CD4-positive, alpha-beta memory T cell (primary cell): ENCODE measurements at places on chromosomes 5 and 9. TPM values are rescaled to one million over a fixed set of nuclear protein-coding genes. Genes with fewer than 3 reads are reported as not detected.
A peak's percentile ranks its signal among the peaks of the same experiment; 100 is the strongest.

Gene SPATA31C1
- total RNA-seq = not detected

DNA sequence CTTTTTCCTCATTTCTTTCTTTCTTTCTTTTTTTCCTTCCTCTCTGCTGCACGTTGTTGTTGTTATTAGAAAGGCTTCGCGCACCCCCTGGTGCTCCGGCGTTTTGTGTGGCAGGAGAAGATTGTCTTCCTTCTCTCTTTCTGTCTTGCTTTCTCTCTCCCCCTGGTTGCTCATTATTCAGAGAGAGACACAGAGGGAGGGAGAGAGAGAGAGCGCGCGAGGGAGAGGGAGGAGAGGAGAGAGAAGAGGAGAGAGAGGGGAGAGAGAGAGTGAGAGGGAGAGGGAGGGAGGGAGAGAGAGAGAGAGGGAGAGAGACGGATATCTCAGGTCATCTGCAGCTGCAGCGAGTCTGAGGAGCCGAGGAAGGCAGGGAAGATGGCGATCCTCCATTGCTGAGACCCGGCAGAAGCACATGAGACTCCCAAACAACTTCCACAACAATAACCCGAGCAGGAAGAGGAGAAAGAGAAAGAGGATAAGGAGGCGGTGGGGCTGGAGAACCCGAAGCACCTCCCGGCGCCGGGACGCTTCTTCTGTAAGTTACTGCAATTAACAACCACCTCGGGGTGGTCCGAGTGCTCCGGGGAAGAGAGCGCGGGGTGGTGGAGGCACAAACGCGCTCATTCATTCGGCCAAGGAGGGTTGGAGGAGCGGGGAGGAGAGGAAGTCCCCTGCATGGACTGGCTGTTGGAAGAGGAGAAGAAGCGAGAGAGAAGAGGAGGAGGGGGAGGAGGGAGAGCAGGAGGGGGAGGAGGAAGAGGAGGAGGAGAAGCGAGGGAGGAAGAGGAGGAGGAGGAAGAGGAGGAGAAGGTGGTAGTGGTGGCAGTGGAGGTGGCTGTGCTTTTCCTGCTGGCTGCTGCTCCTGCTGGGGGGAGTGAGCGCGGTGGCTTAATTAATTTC lies at the start of gene ZNF462:
Gene ZNF462 (plus strand): TSS at position 346 of the 900 bp plus-strand sequence. CDS start 60,218 bp downstream, outside the sequence.
- H3K4me1 ChIP-seq = no peaks in the 10 kb centered on the region
- no peaks in the 10 kb centered on the region for H3K36me3 ChIP-seq
- H3K27ac ChIP-seq = no peak within 1 kb of the TSS

Gene RPL37
- total RNA-seq = 2,406 TPM

GRCh38 chr9:84385386-84386040 lies 45.0 kb upstream of the SLC28A3 start:
- H3K27ac ChIP-seq = no peak overlapping the region
- H3K4me3 ChIP-seq = no peak overlapping the region
- no peaks in the 10 kb centered on the region for H3K4me1 ChIP-seq
- no peaks in the 10 kb centered on the region for H3K27me3 ChIP-seq

Gene SLCO6A1
- not detected for total RNA-seq

DNA sequence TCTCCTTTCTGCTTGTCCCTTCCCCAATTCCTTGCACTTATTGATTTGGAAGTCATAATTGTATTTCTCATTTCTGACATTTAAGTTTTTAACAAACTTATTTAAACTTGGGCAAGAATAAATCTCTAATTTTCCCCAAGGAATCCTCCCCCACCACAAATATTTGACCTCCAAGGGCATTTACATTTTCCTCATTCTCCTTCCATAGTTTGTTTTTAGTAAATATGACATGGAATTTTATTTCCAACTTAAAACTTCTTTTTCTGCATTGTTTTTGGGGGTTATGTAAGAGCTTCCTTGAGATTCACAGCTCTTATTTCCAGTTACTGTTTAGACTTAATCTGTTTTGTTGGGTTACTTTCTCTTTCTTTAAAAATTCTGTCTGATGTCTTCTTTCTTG lies 64.9 kb downstream of the ZNF618 start:
- no peak overlapping the region for H3K4me3 ChIP-seq
- H3K4me1 ChIP-seq = no peaks in the 10 kb centered on the region
- H3K36me3 ChIP-seq = no peaks in the 10 kb centered on the region
- no peak overlapping the region for H3K27ac ChIP-seq
- no peak for DNase-seq
- no peaks in the 10 kb centered on the region for H3K27me3 ChIP-seq

DNA sequence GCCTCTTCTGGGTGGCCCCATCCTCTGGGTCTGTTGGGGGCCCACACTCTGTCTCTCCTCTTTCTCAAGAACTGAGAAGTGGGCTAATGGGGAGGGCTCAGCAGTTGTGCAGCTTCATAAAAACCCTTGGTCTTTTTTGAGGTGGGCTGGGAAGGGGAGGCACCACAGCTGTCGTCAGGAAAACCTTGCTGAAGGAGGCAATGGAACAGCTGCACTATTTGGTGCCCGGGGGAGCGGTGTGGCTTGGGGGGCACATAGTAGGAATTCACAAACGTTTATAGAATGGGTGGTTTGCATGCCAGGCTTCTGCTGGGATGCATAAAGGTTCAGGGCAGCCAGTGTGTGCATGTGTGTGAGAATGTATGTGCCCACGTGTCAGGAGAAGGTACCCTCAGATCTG lies 3.2 kb upstream of the IER5L start:
- H3K27me3 ChIP-seq = no peaks in the 10 kb centered on the region
- H3K4me1 ChIP-seq = peaks cover 13% of the 10 kb centered on the region
- DNase-seq = no peak
- no peaks in the 10 kb centered on the region for H3K36me3 ChIP-seq
- no peak overlapping the region for H3K4me3 ChIP-seq
- H3K27ac ChIP-seq = no peak overlapping the region

Gene SLC6A7
- not detected for total RNA-seq

Gene BTNL9
- not detected for total RNA-seq

- no peak overlapping the region for H3K27ac ChIP-seq
- DNase-seq = no peak
- H3K4me1 ChIP-seq = no peaks in the 10 kb centered on the region
- no peak overlapping the region for H3K4me3 ChIP-seq
- H3K36me3 ChIP-seq = no peaks in the 10 kb centered on the region
Measured at GRCh38 chr5:116640236-116640635, 65.6 kb upstream of the SEMA6A start.

Gene NMUR2
- not detected for total RNA-seq

Gene ZDHHC11B
- total RNA-seq = 8.0 TPM

Gene FAM81B
- not detected for total RNA-seq

Gene CDH18
- total RNA-seq = not detected

DNA sequence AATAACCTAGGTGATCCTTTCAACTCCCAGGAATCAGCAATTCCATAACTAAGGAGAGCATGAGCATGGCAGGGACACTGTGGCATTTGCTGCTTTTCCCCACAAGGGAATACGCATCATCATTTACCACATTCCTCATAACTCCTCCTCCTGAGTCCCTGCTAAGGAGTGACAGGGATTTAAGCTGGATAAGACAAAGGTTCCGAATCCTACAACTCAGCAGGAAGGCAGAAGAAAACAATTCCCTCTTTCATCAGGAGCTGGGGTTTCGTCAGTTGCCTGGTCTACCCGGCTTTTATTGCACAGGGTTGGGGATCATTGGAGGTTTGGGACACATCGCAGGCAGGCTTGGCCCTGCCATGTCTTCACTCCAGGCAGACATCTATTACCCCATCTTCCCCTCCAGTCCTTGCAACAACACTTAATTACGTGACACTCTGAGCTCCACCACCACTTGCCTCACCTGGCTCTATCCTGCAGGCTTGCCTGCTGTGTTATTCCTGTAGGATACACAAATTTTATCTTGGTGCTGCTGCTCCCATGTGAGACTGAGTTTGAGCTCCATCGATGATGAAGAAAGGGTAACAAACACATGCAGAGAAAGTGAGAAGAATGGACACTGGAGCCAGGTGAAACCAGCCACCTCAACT lies 563.0 kb upstream of the KLF4 start:
- no peaks in the 10 kb centered on the region for H3K27me3 ChIP-seq
- no peak overlapping the region for H3K4me3 ChIP-seq
- H3K36me3 ChIP-seq = no peaks in the 10 kb centered on the region
- DNase-seq = no peak

DNA sequence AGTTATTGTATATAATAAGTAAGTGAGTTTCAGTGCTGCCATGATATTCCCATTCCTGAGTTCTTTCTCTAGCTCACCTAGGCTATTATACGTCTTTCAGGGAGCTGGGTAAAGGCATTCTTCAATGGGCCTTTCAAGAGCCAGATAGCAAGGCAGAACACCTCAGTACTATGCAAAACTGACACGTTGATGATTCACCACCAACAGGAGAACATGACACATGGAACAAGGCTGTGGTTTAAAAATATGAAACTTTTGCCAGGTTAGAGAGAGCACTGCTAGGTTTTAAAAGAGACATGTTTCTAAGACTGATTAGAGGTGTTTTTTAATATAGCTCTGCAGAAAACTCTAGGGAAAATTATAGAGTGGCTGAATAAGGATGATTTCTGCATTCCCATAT lies 95.9 kb downstream of the UGCG start:
- DNase-seq = no peak
- H3K27me3 ChIP-seq = no peaks in the 10 kb centered on the region

Gene SLC1A1
- total RNA-seq = 1.00 TPM

Gene AK8
- total RNA-seq = not detected

GRCh38 chr5:84673785-84674184 lies 289.1 kb upstream of the EDIL3 start:
- H3K4me1 ChIP-seq = no peaks in the 10 kb centered on the region
- no peaks in the 10 kb centered on the region for H3K36me3 ChIP-seq
- H3K27me3 ChIP-seq = no peaks in the 10 kb centered on the region
- H3K27ac ChIP-seq = no peak overlapping the region
- no peak for DNase-seq

- H3K4me3 ChIP-seq = no peak overlapping the region
- no peak overlapping the region for H3K27ac ChIP-seq
- H3K36me3 ChIP-seq = no peaks in the 10 kb centered on the region
- H3K4me1 ChIP-seq = no peaks in the 10 kb centered on the region
Measured at GRCh38 chr5:32559921-32560320, 25.4 kb upstream of the SUB1 start.

DNA sequence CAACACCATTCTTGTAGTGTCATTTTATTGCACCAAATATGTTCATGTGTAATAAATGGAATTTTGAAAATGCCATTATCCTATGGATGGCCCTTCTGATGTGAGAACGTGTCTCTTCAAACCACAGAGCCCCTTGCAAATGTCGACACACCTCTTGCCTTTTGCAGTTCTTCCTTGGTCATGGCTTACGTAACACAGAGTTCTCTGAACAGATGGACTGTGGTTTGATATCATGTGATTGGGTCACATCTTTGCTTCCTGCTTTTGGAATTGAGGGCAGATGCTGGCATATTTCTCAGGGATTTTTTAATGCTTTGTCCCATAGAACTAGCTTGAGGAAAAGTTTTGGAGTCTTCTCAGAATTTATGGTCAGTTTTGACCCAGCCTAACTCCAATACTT lies 4.6 kb downstream of the TGFBR1 start:
- peaks cover 87% of the 10 kb centered on the region for H3K4me1 ChIP-seq
- H3K27ac ChIP-seq = peak overlapping the region; percentile 3
- H3K27me3 ChIP-seq = no peaks in the 10 kb centered on the region
- H3K36me3 ChIP-seq = no peaks in the 10 kb centered on the region

Gene PLPP7
- not detected for total RNA-seq

DNA sequence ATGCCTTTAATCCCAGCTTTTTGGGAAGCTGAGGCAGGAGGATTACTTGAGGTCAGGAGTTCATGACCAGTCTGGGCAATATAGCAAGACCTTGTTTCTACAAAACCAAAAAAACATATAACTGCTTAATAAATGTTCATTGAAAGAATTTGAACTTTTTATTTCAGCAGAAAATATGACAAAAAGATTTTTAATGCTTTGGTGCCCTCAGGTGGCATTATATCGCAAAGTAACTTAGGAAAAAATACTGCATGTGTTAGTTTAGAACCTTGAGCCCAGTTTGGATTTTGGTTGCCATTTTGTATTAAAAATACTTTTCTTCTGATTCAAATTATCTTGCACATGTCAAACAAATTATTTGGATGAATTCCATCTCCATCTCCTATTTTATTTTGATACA lies 103.2 kb downstream of the GPBP1 start:
- no peaks in the 10 kb centered on the region for H3K4me1 ChIP-seq
- DNase-seq = no peak
- H3K27me3 ChIP-seq = no peaks in the 10 kb centered on the region
- no peak overlapping the region for H3K27ac ChIP-seq

- H3K27me3 ChIP-seq = no peaks in the 10 kb centered on the region
- H3K27ac ChIP-seq = no peak overlapping the region
- no peak overlapping the region for H3K4me3 ChIP-seq
- peak; percentile 41 for DNase-seq
- H3K36me3 ChIP-seq = no peaks in the 10 kb centered on the region
Measured at GRCh38 chr5:151825445-151825844, 53.7 kb downstream of the G3BP1 start.

- no peak overlapping the region for H3K27ac ChIP-seq
- H3K4me3 ChIP-seq = no peak overlapping the region
- H3K4me1 ChIP-seq = no peaks in the 10 kb centered on the region
- H3K36me3 ChIP-seq = no peaks in the 10 kb centered on the region
- no peak for DNase-seq
Measured at GRCh38 chr9:87256973-87257372, 240.7 kb upstream of the DAPK1 start.

DNA sequence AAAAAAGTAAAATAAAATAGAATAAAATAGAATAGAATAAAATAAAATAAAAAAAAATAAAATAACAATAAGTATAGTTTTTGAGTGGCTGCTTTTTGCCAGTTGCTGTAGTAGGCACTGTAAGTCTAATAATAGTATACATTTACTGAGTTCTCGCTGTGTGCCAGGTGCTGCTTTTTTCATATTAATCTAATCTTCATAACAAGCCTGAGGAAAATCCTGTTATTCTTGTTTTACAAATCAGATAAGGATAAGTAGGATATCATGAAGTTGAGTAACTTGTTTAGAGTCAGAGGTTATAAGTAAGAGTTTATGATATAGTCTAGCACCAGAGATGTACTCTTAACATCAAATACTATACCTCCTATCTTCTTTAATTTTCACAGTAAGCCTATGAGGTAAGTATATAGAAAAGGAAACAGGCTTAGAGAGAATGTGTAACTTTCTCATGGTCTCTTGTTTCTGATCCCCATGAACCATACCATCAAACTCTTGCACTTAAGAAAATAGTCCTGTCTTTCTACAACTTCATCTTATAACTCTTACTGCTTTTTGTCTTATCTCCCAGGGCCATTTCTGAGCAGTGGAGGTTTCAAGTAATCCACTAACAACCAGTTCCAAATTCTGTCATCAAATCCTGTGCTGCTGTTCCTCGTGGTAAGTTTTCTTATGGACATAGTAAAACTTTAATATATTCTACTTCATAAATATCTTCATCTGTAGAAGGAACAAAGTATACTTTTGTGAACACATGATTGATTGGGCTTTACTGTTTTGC lies 18.7 kb downstream of the RMI1 start:
- no peak for DNase-seq
- no peak overlapping the region for H3K4me3 ChIP-seq
- no peaks in the 10 kb centered on the region for H3K36me3 ChIP-seq
- no peak overlapping the region for H3K27ac ChIP-seq

DNA sequence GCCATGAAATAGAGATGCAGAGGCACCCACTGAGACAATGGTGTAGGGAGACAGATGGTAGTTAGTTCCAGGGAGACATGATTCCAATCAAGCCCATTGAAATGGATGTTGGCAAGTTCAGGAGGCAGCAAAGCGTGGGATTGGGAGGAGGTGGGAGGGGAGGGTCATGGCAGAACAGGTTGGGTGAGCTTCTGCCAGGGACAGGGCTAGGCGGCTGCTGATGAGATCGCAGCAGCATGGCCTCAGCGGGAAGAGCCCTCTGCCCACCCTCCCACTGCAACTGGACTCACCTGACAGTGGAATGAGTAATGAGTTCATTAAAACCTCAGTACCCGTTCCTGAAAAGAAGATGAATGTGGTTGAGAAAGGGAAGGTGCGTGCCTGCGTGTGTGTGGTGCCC lies 418.2 kb downstream of the CDK5RAP2 start:
- no peak overlapping the region for H3K27ac ChIP-seq
- H3K4me1 ChIP-seq = no peaks in the 10 kb centered on the region
- H3K4me3 ChIP-seq = no peak overlapping the region
- no peak for DNase-seq
